ENCODE measurements at places on chromosomes 6 and 20.

- no peak for DNase-seq
Observed at GRCh38 chr20:22563062-22563965, 21.1 kb downstream of the FOXA2 start.

DNA sequence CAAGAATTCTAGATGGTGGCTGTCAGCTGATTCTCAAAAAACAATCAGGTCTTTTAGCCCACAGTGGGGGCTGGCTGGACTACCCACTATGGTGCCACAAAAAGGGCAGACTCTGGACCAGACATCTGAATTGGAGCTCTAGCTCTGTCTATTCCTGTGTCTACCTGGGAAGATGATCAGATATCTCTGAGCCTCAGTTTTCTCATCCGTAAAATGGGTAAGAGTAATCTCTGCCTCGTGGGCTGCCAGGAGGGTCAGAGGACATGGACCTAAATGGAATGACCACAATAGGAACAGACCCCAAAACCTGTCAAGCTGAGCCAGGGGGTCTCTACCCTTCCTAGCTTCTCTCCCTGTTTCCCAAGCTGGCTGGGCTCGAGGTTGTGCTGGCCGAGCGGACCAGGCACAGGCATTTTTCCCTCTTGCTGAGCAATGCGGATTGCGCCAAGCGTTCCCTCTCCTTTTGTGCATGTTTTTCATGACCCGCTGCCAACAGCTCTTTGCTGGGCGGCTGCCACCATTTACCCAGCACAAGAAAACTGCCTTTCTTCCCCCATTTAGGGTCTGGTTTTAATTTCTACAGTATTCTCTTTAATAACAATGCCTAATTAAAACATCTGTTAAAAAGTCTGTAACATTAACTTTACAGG, 74.7 kb upstream of the MAFB start:
- DNase-seq = no peak

- DNase-seq = no peak
Observed at GRCh38 chr20:62772990-62773844, 23.1 kb upstream of the MRGBP start.

DNA sequence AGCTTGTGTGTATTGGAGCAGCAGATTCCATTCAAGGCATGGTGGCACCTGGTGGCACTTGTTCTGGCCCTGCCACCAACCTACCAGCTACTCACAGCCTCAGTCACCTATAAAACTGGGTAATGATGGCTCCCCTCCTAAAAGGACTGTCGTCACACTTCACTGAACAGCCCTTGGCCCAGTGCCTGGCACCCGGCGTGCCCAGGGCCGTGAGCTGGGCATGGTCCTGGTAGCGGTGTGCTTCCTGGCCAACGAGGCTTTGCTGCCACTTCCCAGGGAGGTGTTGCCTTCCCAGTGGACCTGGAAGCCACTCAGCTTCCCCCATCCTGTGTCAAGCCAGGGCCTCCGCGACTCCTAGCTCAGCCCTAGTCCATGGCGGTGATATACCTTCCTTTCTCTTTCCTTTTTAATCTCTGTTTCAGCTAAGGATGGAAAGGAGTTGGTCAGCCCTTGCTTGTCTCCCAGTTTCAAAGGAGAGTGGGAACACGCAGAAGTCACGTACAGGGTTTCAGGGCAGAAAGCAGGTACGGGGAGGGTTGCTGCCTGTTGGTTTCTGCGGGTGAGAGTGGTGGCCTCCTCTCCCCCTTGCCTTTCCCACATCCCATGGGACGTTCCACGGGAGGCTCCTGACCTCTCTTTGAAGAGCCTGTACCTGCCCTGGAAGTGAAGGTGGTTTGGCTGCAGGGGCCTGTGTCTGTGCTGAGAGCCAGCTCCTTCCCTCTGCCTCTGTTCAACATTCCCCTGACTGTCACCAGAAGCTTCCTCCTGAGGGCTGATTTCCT, 25.5 kb downstream of the ENTPD6 start:
- DNase-seq = no peak

DNA sequence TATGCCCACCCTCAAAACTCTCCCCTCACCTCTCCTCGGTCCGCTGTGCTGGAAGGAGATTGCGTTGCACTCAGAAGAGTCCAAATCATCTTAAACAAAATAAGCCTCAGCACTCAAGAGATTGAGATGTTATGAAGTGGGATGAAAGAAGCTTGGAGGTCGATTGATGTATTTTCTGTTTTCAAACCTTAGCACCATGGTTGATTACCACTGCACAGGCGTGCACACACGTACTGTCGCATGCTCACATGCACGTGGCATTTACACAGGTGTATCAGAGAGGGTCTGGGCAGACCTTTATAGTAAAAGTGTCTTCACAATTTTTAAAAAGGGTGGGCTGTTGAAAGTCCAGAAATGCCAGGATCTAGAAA, 612 bp upstream of the AGPAT4 start:
- DNase-seq = no peak

- DNase-seq = no peak
Observed at GRCh38 chr6:22253955-22254655, 42.7 kb downstream of the PRL start.

- no peak for DNase-seq
Observed at GRCh38 chr6:20900389-20901160, 366.3 kb downstream of the CDKAL1 start.

GRCh38 chr6:7692453-7692784, 33.5 kb upstream of the BMP6 start:
- no peak for DNase-seq

DNA sequence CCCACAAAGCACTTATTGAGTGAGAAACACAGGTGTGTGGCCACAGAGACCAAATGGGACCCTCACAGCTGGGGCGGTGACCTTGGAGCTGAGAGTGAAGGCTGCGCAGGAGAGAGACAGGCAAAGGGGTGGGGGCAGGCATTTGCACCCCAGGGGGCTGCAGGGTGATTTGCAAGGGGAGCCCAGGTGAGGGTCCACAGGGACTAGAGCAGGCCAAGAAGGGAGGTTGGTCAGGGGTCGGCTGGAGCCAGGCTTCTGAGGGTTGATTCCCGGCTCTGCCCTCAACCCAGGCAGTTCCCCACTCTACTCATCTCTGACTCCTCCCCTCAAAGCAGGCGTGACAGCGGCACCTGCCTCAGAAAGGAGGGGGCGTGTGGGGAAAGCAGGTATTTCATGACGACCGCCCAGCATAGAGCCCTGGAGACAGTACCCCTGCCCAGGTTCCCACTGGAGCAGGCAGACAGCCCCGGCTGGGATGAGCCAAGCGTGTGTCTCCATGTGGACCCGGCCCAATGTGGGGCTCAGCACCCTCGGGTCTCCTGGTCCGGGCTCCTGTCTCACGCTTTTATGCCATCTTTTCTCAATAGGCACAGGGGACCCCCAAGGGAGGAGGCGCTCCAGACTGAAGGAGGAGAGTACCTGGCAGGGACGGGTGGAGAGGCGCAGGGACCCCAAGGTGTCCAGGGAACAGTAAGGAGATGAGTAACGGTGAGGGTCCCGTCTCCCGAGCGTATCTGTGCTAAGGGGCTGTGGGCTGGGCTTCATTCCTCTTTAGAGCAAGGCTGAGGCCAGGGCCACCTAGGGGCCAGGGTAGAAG, 3.1 kb upstream of the MRGBP start:
- DNase-seq = no peak

GRCh38 chr6:168428052-168428826, 12.7 kb upstream of the SMOC2 start:
- no peak for DNase-seq

All from muscle of arm (tissue), 14 donors.